ENCODE measurements at places on chromosomes 13 and 19.

DNA sequence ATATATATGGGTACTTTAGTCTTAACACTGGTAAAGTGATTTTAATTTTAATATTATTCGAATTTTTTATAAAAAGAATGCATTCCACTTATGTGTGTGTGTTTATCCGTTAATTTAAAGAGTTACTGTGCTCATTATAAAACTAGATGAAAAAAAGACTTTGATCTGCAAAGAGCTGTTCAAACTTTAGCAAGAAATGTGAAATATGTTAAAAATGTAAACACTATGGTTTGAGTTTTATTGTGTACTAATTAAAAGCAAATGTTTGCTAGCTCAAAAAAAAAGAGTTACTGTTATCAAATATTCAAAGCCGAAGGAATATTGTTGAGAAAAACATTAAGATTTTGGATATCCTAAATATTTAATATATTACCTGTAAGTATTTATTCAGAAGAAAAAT is 34.5 kb downstream of the UFM1 start:
- no peak overlapping the region for H3K27ac ChIP-seq
- H3K27me3 ChIP-seq = no peaks in the 10 kb centered on the region
- no peak overlapping the region for H3K4me3 ChIP-seq

- DNase-seq = peak; percentile 81
- H3K27ac ChIP-seq = peak within 1 kb of the TSS; percentile 72
- no peaks in the 10 kb centered on the region for H3K36me3 ChIP-seq
- H3K4me1 ChIP-seq = peaks cover 20% of the 10 kb centered on the region
- H3K27me3 ChIP-seq = no peaks in the 10 kb centered on the region
Observed at GRCh38 chr19:48325265-48325910, at the start of gene EMP3. Gene EMP3 (plus strand): TSS chr19:48325552. CDS start chr19:48326845, 1,293 bp downstream.

- no peaks in the 10 kb centered on the region for H3K36me3 ChIP-seq
- DNase-seq = no peak
- no peaks in the 10 kb centered on the region for H3K27me3 ChIP-seq
- H3K4me3 ChIP-seq = no peak overlapping the region
- H3K27ac ChIP-seq = no peak overlapping the region
- H3K4me1 ChIP-seq = peaks cover 14% of the 10 kb centered on the region
Observed at GRCh38 chr19:13094106-13094504, 8.6 kb downstream of the LYL1 start.

DNA sequence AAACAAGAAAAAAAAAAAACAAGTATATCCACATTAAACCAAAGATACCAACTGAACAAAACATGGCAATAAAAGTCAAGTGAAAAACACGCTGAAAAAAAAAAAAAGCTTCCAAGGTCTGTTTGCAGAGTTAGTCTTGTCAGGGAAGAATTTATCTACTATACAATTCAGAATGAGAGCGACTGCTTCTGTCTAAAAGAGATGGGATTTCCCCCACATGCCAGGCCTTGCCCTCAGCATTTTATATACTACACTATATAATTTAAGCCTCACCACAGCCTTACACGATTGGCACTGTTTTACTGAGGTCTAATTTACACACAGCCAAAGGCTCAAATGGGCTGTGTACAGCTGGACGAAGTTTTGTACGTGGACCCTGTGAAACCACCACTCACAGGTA is 67.3 kb downstream of the FOXO1 start:
- DNase-seq = no peak
- H3K4me3 ChIP-seq = no peak overlapping the region
- H3K4me1 ChIP-seq = peaks cover 45% of the 10 kb centered on the region
- H3K27ac ChIP-seq = no peak overlapping the region
- no peaks in the 10 kb centered on the region for H3K27me3 ChIP-seq

- no peak for DNase-seq
- no peak overlapping the region for H3K4me3 ChIP-seq
- H3K36me3 ChIP-seq = no peaks in the 10 kb centered on the region
- no peaks in the 10 kb centered on the region for H3K4me1 ChIP-seq
- H3K27ac ChIP-seq = no peak overlapping the region
Observed at GRCh38 chr13:35349673-35350278, 126.7 kb downstream of the MAB21L1 start.

GRCh38 chr13:75635828-75636435 is at the start of gene LMO7:
Gene LMO7 (plus strand): TSS chr13:75636330. CDS start chr13:75636658, 328 bp downstream.
- peaks cover 24% of the 10 kb centered on the region for H3K4me1 ChIP-seq
- H3K36me3 ChIP-seq = no peaks in the 10 kb centered on the region
- H3K27ac ChIP-seq = peak within 1 kb of the TSS; percentile 98
- peak within 1 kb of the TSS; percentile 49 for H3K4me3 ChIP-seq
- peak; percentile 85 for DNase-seq

- no peak overlapping the region for H3K4me3 ChIP-seq
- H3K27ac ChIP-seq = no peak overlapping the region
- H3K27me3 ChIP-seq = no peaks in the 10 kb centered on the region
- no peaks in the 10 kb centered on the region for H3K4me1 ChIP-seq
Observed at GRCh38 chr13:66509175-66509574, 721.0 kb downstream of the PCDH9 start.

Data from thyroid gland (tissue), 4 donors.